ENCODE measurements at places on chromosomes 7 and 10.

DNA sequence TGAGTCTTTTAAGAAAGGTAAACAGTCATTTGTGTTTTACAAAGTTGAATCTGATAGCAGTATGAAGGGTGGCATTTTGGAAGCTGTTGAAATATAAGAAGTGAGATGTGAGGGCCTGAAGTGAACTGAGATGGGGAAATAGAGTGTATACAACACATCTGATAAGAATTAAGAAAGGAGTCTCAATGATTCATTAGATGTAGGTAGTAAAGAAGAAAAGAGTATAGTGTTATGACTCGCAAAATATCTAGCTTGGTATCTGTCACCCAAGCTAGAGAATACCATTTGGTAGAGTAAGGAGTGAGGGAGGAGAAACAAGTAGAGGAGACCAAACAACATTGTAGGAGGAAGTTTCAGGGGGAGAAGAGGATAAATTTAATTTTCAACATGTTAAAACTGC, 5.3 kb downstream of the PTPN12 start:
- DNase-seq, result no peak

- DNase-seq, result peak; percentile 31
Measured at GRCh38 chr7:64602518-64602917, 39.6 kb upstream of the ZNF680 start.

DNA sequence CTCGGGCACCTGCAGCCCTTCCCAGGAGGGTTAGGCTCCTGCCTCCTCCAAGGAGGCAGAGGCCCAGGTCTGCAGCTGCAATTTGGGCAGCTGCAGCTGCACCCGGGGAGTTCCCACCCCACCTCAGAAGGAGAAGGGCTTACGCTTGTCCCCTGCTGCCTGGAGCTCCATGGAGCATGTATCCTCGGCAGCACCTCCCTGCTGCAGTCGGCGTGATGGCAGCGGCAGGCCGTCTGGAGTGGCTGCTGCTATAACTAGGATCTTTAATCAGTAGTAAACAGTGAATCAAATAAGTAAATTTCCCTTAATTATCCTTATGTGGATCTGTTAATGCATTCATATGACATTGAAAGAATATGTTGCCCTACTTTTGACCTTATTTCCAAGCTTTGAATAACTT, 167.0 kb downstream of the PON1 start:
- no peak for DNase-seq

- DNase-seq, result peak; percentile 22
Measured at GRCh38 chr10:15789793-15790525, 70.2 kb upstream of the ITGA8 start.

DNA sequence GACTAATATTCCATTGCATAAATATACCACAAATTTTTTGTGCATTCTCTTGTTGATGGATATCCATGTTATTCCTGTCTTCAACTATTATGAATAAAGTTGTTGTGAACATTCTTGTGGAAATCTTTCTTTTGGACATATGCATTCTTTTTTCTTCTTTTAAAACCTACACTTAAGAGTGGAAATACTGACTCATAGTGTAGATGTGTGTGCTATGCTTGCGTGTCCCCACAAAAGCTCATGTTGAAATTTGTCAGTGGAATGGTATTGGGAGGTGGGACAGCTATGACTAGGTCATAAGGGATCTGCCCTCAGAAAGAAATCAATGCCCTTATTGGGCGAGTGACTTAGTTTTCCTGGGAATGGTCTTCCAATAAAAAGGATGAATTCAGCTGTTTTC, 203.6 kb upstream of the PRSS58 start:
- no peak for DNase-seq

DNA sequence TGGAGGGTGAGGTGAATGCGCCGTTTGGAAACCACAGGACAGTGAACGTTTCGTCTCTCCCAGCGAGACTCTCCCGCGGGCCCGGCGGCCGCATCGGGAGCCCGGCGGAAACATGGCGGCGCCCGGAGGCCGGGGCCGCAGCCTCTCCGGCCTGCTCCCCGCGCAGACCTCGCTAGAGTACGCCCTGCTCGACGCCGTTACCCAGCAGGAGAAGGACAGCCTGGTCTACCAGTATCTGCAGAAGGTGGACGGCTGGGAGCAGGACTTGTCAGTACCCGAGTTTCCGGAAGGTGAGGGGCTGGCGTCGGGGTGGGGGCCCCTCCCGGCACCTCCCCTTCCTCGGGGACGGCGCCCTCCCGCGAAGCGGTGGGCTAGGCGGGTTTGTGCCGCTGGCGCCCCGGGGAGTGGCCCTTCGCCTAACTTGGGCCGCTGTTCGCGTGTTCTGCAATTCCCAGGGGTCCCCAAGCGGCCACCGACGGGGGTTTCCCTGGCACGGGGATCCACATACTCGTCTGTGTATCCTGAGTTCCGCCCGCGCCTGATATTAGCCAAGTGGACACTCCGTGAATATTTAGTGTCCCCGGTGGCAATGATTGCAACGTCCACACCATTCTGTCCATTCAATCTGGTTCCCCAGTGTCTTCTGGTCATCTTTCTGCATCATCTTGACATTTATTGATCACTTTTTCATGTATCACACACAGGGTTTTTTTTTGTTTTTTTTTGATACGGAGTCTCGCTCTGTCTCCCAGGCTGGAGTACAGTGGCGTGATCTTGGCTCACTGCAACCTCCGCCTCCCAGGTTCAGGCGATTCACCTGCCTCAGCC, 514 bp downstream of the NHLRC2 start:
- DNase-seq, result peak; percentile 78

DNA sequence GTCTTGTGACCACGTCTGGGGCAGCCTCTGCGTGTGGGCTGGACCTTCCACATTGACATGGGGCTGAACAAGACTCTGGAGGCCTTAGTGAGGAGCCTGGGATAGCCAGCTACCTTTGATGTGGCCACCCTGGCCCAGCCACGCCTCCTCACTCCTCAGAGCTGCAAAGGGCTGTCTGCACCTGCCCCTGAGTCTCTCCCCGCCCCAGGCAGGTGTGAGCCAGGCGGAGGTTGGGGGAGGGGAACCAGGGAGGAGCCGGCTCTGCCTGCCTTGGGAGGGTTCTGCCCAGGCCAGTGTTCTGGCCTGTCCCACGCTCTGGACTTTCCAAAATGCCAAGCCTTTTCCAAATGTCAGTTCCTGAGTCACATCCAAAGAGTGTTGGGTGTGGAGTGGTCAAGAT, 72.2 kb downstream of the GTF2IRD1 start:
- no peak for DNase-seq

DNA sequence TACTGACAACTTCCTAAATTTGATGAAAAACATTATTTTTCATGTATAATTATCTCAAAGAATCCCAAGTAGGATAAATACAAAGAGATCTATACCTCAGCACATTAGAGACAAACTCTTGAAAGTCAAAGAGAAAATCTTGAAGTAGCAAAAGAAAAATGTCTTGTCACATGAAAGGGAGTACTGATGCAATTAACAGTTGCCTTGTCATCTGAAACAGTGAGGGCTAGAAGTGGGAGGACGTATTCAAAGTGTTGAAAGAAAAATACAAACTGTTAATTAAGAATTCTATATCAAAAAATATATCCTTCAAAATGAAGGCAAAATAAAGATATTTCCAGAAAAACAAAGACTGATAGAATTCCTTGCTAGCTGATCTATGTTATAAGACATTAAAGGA, 35.5 kb upstream of the ARHGAP22 start:
- DNase-seq, result no peak

- DNase-seq, result no peak
Measured at GRCh38 chr10:35126062-35126529, 550 bp upstream of the CREM start.

DNA sequence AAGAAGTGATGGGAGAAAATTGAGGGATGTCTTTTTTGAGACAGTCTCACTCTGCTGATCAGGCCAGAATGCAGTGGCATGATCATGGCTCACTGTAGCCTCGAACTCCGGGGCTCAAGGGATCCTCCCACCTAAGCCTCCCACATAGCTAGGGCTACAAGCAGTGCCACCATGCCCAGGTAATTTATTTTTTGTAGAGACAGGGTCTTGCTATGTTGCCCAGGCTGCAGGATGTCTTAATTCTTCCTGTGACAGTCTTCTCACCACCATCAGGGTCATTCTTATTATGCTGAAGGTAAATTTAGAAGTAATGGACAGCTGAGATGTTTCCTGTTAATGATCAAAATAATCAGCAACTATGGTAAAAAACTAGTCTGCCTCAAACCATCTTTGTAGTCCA, 7.1 kb downstream of the DNAJC9 start:
- no peak for DNase-seq

DNA sequence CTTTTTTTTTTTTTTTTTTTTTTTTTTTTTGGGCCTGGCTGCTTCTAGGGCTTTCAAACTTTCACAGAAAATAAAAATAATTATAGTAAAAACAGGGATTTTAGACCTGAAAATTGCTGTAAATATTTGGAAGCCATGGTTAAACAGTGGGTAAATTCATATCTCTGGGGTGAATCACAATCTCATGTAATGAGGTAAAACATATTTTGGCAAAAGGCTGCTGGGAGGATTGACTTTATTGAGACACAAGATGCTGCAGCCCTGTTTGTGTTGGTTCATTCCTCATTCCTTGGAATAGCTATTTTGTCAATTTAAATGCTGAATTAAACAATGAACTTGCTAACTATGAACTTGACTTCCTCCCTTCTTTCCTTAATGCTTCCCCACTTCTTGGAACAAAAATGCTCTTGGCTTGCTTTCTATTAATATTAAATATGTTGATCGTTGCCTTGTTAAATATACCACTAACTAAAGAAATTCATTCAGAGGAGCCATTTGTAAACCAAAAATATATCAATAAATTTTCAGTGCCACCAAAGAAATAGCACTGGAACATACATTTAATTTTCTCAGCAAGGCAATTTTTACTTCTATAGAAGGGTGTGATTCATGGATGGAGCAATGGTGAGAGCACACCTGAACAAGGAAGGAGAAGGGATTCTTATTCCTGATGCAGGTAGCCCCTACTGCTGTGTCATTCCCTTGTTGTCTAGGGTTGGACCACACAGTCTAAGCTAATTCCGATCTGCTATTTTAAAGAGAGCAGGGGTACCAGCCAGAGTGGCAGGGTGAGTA, 24.6 kb downstream of the AGK start:
- no peak for DNase-seq

- DNase-seq, result no peak
Measured at GRCh38 chr7:128206747-128207500, 34.2 kb upstream of the LEP start.

- no peak for DNase-seq
Measured at GRCh38 chr10:48330269-48330668, 23.8 kb downstream of the MAPK8 start.

- no peak for DNase-seq
Measured at GRCh38 chr10:131444862-131445461, 133.4 kb upstream of the TCERG1L start.

DNA sequence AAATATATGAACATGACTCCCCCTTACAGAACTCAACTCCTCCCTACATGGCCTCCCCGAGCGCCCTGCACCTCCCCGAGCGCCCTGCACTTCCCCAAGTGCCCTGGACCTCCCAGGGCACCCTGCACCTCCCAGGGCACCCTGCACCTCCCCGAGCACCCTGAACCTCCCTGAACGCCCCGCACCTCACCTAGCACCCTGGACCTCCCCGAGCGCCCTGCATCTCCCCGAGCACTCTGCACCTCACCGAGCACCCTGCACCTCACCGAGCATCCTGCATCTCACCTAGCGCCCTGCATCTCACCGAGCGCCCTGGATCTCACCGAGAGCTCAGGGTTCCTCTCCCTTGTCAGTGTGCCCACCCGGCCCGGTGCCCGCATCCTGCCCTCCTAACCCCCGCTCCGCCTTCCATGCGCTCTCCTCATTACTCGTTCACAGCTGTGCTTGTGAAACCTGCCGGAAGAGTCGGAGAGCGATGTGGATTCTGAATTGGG, 134.3 kb downstream of the ACTR3B start:
- DNase-seq, result no peak

- no peak for DNase-seq
Measured at GRCh38 chr7:112982441-112983063, 104.1 kb downstream of the GPR85 start.

DNA sequence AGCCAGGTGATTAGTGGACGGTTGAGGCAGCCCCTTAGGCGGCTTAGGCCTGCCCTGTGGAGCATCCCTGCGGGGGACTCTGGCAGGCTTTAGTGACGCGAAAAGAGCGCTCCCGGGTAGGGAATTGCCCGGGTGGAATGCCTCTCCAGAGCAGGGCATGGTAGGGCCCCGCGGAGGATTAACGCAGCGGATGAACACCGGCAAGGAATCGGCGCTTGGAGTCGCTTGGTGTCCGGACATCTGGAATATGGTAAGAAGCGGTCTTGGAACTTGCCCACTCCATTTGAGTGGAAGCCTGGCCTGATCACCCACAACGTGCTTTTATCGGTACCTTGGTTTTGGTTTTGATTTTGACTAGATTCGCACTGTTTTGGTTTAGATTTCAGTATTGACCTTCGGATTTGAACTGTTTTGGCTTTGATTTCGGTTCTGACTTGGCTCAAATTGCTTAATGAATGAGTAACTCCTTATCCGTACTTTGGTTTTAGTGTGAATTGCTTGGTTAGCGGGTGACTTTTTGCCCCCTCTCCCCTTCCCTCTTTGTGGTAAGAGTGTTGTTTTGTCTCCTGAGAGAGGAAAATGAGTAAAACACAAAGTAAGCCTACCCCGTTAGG, 24.2 kb upstream of the CHST3 start:
- DNase-seq, result no peak

GRCh38 chr10:75352650-75353049, 48.9 kb downstream of the ZNF503 start:
- DNase-seq, result no peak

DNA sequence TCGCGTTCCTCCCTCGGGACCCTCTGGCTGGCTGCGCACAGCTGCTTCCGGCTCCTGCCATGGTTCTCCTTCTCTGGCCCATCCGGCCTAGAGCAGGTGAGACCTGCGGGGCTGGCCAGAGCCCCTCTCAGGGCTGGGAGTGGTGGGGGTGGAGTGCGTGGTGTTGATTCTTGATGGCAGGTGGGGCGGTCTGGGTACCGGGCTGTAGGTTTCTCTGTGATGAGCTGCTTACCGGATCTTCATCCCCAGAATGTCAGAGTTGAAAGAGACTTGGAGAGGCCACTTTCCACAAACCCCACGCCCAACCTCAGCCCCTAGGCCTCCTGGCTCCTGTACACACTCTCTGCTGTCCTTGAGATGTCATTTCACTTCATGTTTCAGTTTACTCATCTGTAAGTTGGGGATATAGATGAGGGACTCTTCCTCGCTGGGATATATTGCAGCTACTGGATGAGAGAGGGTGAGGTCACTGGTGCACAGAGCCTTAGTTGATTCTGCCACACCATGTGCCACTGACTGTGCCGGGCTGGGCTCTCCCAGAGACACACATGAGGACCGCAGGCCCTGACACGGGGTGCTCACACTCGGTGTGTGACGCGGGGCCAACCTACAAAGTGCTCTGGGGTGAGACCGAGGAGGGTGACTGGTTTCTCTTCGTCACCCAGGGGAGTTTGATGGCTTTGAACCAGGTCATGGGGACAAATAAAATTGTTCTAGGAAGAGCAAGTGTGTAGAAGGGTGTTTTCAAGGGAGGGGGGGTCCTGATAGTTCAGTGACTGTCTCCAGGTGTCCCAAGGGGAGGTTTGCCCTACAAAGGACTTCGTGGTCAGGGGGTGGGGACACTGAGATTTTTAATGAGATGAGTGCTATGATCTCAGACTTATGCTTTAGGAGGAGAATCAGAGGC, 29.5 kb downstream of the ZNF775 start:
- no peak for DNase-seq
